ENCODE measurements at places on chromosomes 12 and 14.

DNA sequence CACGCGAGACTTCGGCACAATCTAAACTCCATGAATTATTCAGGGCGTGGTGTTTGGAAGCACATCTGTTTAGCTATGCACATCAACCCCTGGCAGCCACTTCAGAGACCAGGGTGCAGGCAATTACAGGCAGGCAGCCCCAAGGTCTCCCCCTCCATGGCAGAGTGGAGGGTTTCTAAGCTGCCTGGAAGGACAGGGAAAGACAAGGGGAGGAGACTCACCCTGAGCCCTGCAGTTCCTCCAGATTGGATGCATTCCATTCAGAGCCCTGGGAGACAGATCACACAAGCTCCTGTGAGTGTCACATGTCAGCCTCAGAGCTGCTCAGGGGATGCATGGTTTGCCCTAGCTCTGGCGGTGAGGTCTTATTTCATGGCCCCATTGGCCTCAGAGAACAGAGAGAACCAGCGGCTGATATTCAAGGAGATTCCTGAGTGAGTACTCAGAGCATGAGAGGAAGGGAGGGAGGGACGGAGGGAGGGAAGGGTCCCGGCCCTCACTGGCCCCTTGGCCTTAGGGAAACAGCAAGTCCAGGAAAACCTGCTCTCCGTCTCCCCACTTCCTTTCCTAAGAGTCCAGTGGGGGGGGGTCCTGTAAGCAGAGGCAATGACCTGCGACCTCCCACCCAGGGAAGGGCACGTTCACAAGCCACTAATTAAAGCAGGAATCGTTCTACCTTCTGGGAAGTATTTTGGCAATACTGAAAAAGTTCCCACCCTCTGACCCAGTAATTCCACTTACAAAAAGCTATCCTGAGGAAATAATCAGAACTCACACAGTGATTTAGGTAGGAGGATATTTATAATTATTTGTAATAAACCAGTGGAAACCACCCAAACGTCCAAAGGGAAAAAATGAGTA lies 55.1 kb downstream of the SSH1 start:
- peak; percentile 86 for DNase-seq

DNA sequence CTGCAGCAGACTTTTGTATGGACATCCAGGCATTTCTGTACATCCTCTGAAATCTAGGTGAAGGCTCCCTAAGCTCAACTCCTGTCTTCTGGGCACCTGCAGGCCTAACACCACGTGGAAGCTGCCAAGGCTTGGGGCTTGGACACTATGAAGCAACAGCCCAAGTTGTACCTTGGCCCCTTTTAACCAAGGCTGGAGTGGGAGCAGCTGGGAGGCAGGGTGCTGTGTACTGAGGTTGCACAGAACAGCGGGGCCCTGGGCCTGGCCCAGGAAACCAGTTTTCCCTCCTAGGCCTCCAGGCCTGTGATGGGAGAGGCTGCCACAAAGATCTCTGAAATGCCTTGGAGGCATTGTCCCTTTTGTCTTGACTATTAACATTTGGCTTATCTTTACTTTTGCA lies 214.4 kb upstream of the LRIG3 start:
- no peak for DNase-seq

GRCh38 chr14:64507376-64508156 lies 3.0 kb downstream of the ZBTB1 start:
- DNase-seq: no peak

DNA sequence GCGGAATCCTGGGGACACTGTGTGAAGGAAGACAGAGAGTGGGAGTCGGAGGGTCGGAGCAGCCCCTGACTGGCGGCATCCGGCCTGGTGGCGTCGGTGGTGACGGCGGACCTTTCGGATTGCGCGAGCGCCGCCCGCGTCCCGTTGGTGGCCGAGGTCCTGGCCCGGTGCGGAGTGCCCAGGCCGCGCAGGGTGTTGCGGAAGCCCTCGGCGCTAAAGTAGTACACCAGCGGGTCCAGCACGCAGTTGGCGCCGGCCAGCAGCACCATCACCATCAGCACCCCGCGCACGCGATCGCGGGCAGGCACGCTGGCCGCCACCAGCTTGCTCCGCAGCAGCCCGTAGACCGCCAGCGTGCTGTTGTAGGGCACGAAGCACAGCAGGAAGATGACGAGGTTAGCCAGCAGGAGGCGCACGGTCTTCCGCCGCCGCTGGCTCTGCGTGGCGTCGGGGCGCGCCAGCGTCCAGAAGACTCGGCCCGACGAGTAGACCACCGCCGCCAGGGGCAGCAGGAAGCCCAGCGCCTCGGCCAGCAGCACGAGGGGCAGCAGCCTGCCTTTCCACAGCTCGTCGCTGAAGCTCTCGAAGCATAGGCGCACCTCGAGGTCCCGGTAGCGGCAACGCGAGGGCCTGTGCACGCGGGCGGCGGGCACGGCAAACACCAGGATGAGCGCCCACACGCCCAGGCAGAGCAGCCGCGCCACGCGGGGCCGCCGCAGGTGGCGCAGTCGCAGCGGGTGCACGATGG lies 13.1 kb upstream of the CHD4 start:
- DNase-seq: no peak

DNA sequence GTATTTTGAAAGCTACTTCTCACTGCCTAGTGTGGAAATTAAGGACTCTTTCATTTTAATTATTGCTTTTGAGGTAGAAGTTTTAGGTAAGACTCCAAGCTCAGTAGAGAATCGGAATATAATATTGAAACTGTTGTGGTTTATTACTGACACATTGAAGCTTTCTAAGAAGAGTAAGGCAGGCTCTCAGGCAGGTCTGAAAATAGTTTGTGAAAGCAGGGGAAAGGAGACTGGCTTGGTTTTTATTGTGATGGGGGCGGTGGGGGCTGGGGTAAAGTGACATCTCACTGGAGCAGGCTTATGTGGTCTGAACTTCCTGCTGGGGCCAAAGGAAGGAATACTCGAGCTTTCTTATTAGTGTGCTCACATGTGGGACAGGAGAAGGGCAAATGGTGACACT lies 79.5 kb downstream of the OTOGL start:
- DNase-seq: no peak

DNA sequence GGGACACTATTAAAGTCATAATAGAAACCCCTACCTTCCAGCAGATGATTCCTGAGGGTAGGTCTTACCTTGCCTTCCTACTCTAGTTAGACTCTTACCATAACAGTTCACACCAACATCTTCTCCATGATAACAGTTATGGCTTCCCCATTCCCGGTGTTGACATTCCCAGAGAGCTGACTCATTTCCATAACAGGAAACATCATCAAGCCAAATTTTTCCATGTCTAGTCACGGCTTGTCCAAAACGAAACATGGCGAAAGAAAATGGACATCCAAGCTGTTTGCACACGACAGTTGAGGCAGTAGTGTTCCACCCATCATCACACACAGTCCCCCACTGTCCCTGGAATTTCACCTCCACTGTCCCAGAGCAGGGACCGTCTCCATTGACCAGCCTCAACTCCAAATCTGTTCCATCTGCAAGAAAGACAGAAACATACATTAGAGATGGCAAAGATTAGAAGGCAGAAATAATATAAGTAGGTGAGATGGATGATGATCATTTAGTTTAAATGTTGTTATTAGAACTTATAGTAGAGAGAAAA lies 10.6 kb downstream of the CD163L1 start:
- DNase-seq: no peak

- DNase-seq: no peak
Observed at GRCh38 chr14:56723418-56723817, 86.9 kb downstream of the OTX2 start.

- peak; percentile 67 for DNase-seq
Observed at GRCh38 chr12:31756977-31757420, 28.2 kb upstream of the AMN1 start.

GRCh38 chr12:130463818-130464670 lies 126.4 kb downstream of the PIWIL1 start:
- DNase-seq: no peak

GRCh38 chr14:71166180-71166837 lies 259.1 kb downstream of the PCNX1 start:
- peak; percentile 35 for DNase-seq

DNA sequence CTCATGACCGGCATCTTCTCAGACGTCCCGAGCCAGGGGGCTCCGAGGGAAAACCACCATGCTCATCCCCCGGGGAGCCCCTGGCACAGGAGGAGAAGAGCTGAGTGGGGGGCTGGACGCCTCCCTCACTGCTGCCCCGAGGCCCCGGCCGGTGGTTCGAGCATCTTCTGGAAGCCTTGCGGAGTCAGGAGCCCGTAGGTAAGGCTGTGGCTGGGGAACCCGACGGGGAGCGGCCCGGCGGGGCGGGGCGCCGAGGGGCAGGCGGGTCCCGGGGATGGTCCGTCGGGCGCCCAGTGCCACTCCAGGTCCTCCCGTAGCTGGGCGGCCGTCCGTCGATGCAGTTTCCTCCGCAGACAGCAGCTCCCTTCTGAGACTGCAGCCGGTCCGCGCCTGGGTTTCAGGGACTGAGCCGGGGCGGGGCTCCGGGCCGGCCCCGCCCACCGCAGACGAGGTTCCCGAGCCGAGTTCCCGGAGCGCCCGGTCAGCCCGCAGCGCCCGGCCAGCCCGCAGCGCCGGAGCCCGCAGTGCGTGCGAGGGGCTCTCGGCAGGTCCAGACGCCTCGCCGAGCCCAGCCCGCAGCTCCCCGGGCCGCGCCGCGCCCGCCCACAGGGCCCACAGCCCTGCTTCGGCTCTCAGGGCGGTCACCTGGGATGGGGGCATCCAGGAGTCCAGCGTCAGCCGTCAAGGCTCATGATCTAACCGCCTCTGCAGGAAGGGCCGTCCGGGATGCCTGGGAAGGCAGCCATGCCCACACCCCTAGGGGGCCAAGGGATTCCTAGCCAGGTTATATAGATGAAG lies at the start of gene PGF:
Gene PGF (minus strand): TSS at position 369 of the 798 bp plus-strand sequence. CDS start 355 bp downstream, at position 14.
- DNase-seq: no peak

DNA sequence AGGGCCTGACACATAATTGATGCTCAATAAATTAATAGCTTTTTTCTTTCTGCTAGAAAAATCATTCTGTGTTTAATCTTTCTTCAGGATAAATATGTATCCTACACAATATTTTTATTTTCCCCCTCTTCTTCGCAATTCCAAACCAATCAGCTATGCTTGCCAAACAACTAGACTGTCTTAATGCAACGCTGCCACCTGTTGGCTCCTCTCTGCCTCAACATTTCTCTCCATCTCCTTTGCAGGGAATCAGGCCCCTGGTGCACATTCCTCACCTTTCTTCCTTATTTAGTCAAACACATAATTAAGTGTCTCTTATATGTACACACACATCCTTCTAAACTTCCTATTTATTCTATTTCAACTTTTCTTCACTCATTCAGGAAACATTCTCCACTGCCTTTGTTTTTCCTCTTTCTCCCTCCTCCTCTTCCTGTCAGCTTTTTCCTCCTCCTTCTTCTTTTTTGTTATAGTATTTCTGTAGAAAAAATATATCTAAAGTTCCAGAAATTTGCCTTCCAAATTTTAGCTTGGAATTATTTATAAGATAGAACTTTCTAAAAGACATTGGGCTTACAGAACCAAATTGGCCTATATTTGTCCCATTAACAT lies 406.0 kb downstream of the PRKD1 start:
- DNase-seq: no peak

GRCh38 chr14:95765051-95765450 lies 51.1 kb upstream of the TCL1A start:
- DNase-seq: no peak

GRCh38 chr12:119797090-119797489 lies 80.0 kb downstream of the CIT start:
- no peak for DNase-seq

DNA sequence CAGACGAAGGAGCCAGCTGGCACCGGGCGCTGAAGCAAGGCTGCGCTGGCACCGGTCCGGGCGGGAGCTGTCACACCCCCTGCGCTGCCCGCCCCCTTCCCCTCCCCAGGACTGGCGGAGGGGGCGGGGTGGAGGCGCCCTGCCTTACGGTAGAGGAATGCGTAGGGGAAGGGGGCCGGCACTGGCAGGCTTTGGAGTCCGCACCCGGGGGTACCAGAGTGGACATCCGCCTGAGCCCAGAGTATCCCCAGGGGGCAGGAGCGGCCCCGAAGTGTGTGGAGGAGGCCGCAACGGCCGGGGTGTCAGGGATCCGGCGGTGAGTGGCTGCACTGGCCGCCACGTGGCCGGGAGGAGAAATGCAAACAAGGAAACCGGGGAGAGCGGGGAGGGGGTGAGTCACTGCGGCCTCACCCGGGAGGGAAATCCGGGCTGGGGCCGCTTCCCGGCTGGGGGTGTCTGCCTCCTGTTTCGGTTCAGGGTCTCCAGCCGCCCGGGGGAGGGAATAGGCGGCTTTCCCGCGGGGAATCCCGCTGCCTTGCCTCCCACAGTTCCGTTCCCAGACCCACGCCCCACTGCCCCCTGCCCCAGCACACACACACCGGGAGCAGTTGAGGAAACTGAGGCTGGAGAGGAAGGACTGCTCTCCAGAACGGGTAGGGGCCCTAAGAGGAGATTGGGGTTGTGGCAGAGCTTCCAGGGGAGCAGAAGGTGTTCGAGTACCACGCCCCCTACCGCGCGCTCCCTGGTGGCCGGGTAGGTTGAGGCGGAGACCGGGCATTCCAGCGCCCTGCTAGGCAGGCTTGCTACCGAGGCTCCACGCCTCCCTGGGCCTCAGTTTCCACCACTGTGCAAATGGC lies at the start of gene RAPGEF3:
Gene RAPGEF3 (minus strand): TSS at position 47 of the 857 bp plus-strand sequence. CDS start 324 bp downstream, outside the sequence.
- DNase-seq: no peak

GRCh38 chr14:71452987-71453386 lies 479.2 kb upstream of the RGS6 start:
- no peak for DNase-seq

GRCh38 chr14:50532502-50533240 lies at the start of gene MAP4K5:
TSS of gene MAP4K5 (minus strand) at chr14:50532569. CDS start at chr14:50532049, 520 bp downstream.
- DNase-seq: no peak

DNA sequence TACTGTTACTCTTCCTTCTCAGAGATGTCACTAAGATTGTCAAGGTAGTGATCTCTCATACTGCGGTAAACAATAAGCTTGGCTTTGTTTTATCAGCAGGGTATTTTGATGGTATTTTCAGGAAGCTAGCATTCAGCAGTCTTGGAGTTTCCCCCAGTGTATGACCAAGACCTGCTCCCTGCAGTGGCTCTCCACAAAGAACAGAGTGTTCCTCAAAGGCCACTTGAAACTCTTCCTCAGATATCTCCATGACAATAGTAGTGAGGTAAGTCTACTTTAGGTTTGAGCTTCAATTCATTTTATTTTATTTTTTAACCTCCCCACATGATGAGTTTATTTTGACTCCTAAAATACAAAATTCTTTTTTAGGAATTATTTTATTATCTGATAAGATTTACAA lies 74.0 kb upstream of the G2E3 start:
- DNase-seq: no peak

GRCh38 chr12:47269916-47270315 lies 190.2 kb upstream of the AMIGO2 start:
- DNase-seq: no peak

DNA sequence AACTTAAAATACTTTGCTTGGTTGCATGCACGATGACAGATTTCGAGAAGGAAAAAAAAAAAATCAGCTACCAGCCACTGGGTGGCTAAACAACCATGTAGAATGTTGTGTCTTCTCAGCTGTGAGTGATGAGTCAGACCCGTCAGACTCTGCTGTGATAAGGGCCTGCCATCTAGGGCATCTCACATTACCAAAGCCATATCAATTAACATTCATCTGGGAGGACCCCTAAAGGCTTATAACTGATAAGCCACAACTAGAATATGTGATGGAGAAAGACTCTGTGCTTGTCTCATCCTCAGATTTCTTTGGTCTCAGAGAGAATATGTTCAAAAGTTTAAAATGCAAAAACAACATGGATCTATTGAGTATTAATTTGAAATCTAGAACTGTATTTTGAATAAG lies 111.5 kb downstream of the PAX9 start:
- DNase-seq: no peak

All from kidney epithelial cell (primary cell).